ENCODE measurements at places on chromosomes 1 and 21.

DNA sequence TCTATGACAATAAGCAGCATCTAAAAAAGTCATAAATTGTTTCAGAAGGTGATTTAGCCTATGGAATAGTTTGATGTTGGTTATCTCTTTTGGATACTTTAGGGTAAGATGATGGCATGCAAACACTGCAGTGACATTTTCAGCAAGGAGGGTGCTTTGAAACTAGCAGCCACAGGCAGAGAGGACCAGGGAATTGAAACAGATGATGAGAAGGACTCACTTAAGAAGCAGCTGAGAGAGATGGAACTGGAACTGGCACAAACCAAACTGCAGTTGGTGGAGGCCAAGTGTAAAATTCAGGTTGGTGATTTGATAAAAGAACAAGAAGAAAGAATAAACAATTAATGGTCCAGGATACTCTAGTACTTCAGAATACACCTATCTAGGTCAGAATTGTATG lies 11.2 kb upstream of the CACYBP start:
- no peak for DNase-seq

DNA sequence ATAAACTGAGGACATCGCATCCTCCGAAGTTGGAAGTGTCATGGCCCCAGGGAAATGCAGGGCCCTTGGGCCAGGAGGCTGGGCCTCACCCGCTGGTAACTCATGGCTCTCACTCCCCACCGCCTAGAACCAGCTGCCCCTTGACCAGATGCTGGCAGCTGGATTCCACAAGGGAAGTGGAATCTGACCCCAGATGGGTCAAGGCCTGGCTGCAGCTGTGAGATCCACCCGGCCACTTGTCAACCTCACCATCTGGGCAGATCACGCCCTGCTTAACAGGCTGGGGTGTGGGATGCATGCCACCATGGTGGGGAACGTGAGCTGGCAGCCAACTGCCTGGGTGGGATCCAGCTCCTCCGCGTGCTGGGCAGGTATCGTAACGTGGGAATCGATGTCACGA lies 25.5 kb downstream of the KCNAB2 start:
- peak; percentile 58 for DNase-seq

- DNase-seq = peak; percentile 3
Observed at GRCh38 chr1:181630838-181631237, 147.5 kb downstream of the CACNA1E start.

- DNase-seq = no peak
Observed at GRCh38 chr1:9128166-9128519, 759 bp downstream of the GPR157 start.

- peak; percentile 20 for DNase-seq
Observed at GRCh38 chr1:44275991-44276405, 62.7 kb downstream of the DMAP1 start.

DNA sequence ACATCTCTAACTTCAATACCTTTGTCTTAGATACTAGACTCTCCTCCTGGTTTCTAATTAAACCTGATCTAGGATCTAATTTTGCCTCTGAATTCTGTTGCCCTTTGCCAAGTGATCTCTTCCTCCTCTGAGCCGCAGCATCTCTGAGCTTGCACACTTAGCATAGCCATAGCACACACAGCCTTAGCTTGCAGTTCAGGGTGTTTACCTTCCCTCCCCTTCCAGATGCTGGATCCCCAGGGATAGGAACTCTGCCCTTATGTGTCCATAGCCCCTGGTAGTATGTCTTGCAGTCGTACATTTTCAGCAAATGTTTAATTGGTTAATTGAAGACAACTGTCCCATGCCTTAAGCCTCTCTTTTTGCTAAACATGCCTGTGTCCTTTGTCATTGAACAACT lies 30.3 kb downstream of the SELL start:
- no peak for DNase-seq

DNA sequence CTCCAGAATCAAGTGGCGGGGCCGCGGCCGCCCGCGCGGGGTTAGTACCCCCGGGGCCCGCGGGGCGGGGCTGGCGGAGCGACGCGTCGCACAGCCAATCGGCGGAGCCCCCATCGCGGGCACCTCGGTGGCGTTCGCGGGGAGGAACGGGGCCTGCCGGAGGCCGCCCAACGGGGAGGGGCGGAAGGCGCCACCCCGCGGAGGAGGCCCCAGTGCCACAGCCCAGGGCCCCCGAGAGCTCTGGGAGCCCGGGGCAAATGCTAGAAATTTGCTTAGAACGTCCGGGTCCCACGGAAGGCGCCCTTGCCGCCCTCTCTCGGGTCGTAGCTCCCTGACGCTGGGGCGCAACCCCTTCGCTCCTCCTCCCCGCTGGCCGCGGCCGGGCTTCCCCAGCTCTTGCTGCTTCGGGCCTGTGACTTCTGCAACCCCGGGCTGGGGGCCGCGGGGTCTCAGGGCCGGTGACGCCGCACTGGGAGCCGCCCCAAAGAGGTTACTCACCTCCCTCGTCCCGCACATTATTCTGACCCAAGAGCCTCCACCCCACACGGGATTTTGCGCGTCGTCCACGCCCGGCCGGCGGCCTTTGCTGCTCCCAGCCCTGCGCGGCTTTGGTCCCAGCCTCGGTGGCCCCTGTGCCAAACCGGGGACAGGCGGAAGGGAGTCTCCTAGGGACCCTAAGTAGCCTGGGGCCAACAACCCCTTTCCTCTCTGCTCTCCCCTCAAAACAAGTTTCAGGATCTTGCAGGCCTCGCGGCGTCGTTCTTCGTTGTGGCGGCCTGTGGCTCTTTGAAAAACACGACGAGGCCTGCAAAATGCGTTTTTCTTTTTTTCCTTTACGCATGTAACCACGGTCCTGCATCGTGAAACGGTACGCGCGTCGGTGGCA lies at the start of gene RUNX3:
TSS of gene RUNX3 (minus strand) at position 17 of the 886 bp plus-strand sequence. CDS start 408 bp downstream, outside the sequence.
- DNase-seq = peak; percentile 59

DNA sequence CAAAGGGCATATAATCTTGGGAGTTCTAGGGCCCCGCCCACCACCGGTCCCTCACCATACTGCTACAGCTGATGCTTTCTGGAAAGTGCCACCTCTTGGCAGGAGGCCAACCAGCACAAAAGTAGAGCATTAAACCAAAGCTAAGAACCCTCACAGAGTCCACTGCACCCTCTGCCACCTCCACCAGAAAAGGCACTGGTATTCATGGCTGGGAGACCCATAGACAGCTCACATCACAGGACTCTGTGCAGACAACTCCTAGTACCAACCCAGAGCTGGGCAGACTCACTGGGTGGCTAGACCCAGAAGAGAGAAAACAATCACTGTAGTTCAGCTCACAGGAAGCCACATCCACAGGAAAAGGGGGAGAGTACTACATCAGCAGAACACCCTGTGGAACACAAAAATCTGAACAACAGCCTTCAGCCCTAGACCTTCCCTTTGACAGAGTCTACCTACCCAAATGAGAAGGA lies 10.8 kb downstream of the THEM4 start:
- DNase-seq = no peak

- DNase-seq = no peak
Observed at GRCh38 chr21:44509539-44509938, 30.5 kb downstream of the KRTAP10-1 start.

DNA sequence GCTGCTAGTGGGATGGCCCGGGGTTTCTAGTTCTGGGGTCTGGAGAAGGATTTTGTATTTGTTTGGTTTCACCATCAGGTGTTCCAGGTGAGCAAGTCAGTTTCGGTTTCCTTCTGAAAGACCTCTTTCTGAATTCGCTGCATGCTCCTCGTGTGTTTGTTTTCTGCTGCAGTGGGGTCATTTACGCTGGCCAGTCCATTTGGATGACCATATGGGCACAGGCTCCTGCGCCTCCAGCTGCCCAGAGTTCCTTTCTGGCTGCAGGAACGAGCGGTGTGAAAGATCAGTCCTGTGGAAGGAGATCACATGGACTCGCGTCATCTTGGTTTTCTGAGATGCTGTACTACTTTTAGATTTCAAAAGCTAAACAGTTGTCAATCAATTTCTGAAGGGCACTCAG lies 83.7 kb upstream of the GCLM start:
- no peak for DNase-seq

DNA sequence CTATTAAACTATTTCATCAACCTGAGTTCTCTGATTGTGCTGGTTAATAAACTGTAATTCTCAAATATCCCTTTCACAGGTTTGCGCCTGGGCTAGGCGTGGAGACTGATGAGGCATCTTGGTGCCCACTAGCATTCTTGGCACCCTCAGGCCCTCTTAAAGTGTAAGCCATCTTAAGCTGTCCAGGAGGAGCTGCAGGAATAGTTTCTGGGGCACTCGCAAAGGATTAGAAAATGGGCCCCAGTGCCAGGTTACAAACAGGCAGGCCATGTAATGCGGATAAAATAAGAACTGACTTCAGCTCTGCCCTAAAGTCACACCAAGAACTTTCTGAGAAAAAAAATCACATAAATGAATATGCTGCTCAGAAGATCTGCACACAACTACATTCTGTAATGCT lies 1.1 kb downstream of the CASQ2 start:
- peak; percentile 62 for DNase-seq

DNA sequence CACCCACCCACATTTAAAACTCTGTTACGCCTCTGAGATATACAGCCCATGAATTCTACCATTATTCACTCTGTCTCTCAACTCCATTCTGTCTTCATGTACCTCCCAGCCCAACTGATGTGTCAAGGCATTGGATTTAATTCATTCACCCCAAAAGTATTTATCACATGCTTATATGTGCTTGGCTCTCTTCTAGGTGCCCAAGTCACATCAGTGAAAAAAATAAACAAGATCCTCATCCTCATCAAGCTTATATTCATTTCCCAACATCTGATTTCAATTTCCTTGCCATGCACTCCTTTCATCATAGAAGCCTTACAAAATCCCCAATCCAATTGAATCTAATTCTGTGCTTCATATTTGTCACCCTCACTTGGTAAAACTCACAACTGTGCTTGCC lies 967.6 kb downstream of the LTN1 start:
- DNase-seq = no peak

GRCh38 chr1:54378157-54378873 lies 27.9 kb downstream of the SSBP3 start:
- no peak for DNase-seq

GRCh38 chr21:34345091-34345871 lies 18.5 kb upstream of the KCNE2 start:
- DNase-seq = peak; percentile 51

- DNase-seq = no peak
Observed at GRCh38 chr1:32830092-32830852, 12.8 kb downstream of the S100PBP start.

- no peak for DNase-seq
Observed at GRCh38 chr1:207032528-207033017, at the start of gene C1orf116. C1orf116 (minus strand) TSS chr1:207032756; CDS start chr1:207027598, 5,158 bp downstream.

- no peak for DNase-seq
Observed at GRCh38 chr1:59242370-59242769, 54.5 kb upstream of the FGGY start.

- DNase-seq = peak; percentile 77
Observed at GRCh38 chr1:186420923-186421322, 40.0 kb downstream of the PDC start.

- DNase-seq = no peak
Observed at GRCh38 chr1:24141311-24141997, 1.5 kb downstream of the IL22RA1 start.

GRCh38 chr1:41935226-41935625 lies 16.5 kb upstream of the HIVEP3 start:
- DNase-seq = no peak

DNA sequence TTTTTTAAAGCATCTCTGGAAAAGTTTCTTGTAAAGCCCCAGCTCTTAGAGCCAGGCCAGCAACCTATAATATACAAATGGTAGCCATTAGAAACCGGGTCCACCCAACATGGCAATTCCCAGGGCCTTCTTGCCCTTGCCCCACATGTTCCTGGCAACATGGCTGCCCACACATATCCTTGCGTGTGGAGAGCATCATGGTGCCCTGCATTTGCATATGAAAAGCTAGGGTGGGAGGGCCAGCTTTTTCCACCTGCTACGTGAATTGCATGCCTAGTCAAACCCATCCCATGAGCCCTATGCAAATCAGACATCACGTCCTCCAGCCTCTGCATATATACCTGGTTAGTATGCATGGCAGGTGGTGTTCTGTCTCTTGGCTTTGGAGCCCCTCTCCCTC lies 88.2 kb downstream of the RABGAP1L start:
- DNase-seq = no peak

DNA sequence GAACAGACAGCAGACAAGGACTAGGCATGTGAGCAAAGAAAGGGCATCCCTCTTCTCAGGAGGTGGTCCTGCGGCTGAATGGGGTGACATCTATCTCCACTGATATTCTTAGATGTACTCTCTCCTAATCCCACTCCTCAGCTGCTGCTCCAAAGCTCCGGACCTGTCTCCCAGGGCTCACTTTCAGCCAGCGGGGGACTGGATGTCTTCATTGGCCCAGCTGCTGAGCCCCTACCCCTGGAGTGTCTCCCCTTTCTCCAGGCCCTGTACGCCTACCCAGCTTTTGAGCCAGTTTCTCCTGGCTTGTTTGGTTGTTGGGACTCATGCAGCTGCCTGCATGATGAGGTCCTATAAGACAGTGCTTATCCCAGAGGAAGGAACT lies 28.8 kb upstream of the CSF1 start:
- no peak for DNase-seq

- DNase-seq = peak; percentile 82
Observed at GRCh38 chr1:220421508-220421907, 106.4 kb upstream of the MARK1 start.

DNA sequence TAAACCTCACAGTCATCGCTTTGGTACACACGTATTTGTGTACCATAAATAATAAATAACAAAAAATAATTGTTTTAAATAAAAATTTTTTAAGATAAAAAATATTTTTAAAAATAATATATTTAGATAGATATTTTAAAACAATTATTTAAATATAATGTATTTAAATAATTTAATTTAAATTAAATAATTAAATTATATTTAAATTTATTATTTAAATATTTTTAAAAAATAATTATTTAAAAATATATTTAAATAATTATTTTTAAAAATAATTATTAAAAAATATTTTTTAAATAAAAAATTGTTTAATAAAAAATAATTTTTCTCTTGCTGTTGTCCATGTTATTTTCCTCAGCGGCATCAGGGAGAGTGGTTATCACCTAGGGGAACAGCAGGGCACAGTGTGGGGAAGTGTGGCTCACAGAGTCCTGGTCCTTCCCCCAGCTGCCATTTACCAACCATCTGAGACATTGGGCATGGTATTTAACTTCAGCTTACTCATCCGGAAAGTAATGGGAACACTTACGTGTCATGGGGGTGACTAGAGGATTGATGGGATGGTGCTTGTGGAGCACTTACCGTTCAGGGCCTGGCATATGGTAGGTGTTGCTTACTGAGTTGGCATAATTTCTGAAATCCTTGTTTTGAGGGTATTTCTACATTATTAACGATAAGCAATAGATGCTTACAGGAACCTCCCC lies 92.9 kb upstream of the TSPAN2 start:
- DNase-seq = no peak

- no peak for DNase-seq
Observed at GRCh38 chr1:118868387-118868786, 119.8 kb downstream of the TBX15 start.

- DNase-seq = peak; percentile 5
Observed at GRCh38 chr1:187985897-187986654, 1157.3 kb downstream of the PLA2G4A start.

- no peak for DNase-seq
Observed at GRCh38 chr1:58422436-58422835, 124.1 kb downstream of the OMA1 start.

- DNase-seq = peak; percentile 4
Observed at GRCh38 chr21:32708069-32708468, 19.7 kb downstream of the SYNJ1 start.
